Stimulated activated CD8-positive, alpha-beta memory T cell treated with anti-CD3 and anti-CD28 coated beads, Interleukin-7, amount 100 ng/mL, for 24 hours (primary cell): ENCODE measurements at places on chromosomes 4 and X.

GRCh38 chr4:23972187-23972586, 82.3 kb upstream of the PPARGC1A start:
- no peak for DNase-seq

DNA sequence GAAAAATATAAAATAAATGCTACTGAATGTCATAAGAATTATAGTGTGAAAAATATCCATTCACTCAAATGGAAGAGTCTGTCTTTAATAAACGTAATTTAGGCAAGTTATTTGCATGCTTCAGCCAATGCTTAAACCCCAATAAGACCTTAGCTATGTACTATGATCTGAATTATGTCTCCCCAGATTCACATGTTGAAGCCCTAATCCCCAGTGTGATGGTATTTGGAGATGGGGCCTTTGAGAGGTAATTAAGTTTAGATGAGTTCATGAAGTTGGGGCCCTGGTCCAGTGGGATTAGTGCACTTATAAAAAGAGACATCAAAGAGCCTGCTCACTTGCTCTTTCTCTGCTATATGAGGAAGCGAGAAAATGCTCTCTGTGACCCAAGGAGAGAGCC, 28.7 kb downstream of the SLC39A8 start:
- no peak for DNase-seq

- DNase-seq, result no peak
Measured at GRCh38 chrX:3262901-3263300, 83.6 kb downstream of the MXRA5 start.

- DNase-seq, result no peak
Measured at GRCh38 chrX:101759000-101759399, 99.3 kb upstream of the ARMCX2 start.

- no peak for DNase-seq
Measured at GRCh38 chr4:169337510-169337909, 66.8 kb upstream of the SH3RF1 start.

DNA sequence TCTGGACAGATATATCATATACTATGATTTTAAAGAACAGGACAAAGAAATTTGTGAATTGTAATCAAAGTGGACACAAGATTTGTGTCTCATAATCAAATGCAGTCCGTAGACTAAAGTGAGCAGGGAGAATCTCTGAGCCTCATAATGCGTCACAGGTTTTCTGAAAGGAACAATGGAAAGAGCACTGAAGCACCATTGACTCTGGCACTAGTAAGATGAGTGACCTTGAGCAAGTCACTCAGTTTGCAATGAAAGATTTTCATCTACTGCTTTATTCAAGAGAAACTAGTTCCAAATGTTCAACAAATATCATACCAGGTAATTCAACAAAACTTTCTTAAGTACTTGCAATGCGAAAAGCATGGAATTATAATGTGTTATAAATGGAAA, 315.3 kb downstream of the MAPK10 start:
- DNase-seq, result no peak

- no peak for DNase-seq
Measured at GRCh38 chrX:123993326-123993725, 31.8 kb downstream of the STAG2 start.

DNA sequence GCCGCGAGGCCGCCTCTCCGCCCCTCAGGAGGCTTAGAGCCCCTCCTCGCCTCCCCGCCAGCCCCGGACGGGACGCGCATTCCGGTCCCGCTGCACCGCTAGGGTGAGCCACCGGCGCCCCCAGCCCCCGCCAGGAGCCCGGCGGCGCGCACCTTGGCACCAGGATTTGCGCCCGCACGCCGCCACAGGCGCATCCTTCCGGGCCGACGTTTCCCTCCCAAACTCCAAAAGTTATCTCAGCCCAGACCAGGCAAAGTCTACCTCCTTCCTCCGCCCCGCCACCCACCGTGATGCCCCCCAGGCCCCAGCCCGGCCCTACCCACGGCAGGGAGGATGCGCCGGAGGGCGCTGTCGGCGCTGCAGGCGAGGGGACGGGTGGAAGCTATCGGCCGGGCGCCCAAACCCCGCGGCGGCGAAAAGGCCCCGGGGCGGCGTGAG, 538 bp downstream of the SCML2 start:
- DNase-seq, result no peak

- no peak for DNase-seq
Measured at GRCh38 chr4:26346203-26346620, 25.4 kb downstream of the RBPJ start.

GRCh38 chrX:23694606-23695005, 27.3 kb downstream of the PRDX4 start:
- no peak for DNase-seq

DNA sequence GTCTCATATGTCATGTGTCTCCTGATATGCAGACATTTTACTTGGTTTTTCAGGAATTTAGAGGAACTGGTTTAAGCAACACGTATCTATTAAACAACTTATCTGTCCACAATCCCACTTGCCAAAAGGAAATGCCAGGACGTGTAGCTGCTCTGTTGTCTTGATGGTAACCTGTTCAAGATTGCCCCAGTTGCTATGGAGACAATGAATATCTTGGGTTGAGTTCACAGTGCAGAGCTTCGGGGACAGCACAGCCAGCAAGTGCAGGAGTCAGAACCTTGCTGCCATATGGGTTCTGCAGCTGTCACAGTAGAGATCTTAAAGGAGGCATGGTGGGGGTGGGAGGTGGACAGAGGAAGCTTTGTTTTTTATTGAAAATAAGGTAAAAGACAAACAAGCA, 28.7 kb upstream of the FAM9B start:
- no peak for DNase-seq

DNA sequence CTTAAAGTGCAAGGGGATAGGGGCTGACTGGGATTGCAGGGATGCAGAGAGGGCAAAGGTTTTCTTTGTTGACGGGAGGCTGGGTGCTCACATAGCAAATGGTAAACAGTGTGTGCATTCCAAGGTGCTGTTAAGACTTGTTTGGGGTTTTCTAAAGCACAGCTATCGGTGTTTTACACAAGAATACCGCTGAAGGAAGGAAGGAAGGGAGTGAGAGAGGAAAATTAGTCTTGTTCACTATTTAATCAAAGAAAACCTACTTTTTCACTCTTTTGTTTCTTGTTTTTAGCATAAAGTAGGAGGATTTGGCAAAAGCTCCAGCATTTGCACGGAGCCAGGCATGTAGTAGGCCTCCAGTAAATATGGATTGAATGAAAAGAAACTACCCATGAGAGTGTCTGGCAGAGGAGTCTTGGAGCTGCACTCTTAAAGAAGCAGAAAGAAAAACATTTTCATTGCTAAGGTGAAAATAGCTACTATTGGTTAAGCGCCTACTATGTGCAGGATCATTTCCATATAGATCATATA, 99.7 kb downstream of the FIP1L1 start:
- DNase-seq, result no peak
